ENCODE measurements at places on chromosomes 1 and 21.

GRCh38 chr1:172661107-172661506 lies 2.2 kb downstream of the FASLG start:
- DNase-seq, result no peak

DNA sequence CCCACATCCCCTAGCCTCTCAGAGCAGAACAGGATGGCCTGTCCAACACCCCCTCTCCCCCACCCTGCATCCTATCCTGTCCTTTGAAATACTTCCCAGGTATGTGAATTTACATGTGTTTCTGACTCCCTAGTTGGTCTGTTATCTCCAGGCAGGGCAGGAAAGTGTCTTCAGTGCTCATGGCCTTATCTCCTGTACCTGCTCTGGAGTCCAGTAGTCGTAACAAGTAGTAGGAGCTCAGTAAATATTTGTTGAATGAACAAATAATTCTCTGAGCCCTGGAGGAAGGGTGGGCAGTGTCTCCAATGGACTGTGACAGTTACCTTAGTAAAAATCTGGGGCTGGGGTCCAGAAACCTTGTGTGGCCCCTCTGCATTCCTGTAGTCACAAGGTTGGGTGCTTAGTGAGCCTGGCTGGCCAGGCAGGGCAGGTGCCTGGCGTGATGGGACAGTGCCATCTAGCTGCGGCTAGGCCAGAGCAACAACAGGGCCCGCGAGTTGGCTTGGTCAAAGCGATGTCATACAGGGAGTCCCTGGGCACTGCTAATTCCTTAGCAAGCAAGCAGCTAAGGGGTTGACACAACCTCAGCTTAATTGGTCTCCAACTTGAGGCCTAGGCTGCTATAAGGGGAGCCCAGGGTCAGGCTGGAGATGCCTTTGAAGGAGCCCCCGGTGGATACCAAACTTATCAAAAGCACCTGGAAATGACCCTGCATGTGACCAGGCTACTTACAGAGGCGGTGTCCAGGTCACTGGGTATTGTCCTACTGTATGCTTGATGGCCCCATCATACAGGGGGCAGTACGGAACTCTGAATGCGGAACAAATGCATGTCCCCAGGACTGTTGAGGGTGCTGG lies 89.0 kb upstream of the PPM1J start:
- no peak for DNase-seq

DNA sequence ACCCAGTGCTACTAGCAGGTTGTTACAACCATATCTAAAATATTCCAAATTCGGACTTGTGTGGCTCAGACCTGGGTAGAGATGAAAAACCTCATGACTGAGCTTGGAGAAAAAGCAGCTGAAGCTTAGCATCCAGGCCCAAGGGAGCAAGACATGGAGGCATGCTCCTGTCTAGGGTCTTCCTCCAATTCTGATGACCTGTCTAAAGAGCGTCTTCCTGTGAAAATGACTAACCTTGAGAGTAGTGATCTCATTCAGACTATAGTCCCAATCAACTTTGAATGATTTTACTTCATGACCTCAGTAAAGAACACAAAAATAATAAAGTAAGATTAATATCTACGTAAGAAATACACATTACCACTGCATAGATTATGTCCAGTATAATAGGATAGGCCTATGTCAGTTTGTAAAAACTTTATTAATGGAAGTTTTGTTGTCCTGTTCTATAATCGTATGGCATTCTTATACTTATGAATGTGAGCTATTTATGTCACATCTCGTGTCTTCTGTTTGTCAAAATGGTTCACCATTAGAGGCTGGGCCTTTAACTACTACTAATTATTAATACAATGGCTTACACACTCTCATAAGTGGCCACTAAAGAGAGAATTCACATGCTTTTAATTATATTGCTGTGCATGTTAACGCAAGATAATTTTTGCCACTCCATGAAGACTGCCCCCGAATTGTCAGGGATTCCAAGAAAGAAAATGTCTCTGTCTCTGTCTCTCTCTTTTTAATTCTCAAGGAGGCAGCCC lies 201.3 kb downstream of the NCAM2 start:
- no peak for DNase-seq

DNA sequence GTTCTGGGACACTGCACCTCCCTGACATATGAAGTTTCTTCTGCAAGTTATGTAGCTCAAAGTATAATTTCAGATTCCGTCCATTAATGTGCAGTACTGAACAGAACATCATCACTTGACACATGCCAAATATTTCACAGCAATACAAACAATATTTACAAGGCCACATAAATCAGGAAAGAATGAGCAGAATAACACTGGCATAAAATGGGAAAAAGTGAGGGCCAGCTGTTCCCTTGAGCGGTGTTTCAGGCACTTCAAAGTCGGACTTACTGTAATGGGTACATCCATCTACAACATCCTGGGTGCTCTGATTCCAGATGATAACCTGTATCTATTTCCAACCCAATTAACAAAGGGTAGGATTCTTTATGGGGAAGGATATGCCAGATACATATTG lies 217.4 kb downstream of the APP start:
- no peak for DNase-seq

- DNase-seq, result peak; percentile 40
Observed at GRCh38 chr1:24866211-24867083, 63.6 kb downstream of the RUNX3 start.

DNA sequence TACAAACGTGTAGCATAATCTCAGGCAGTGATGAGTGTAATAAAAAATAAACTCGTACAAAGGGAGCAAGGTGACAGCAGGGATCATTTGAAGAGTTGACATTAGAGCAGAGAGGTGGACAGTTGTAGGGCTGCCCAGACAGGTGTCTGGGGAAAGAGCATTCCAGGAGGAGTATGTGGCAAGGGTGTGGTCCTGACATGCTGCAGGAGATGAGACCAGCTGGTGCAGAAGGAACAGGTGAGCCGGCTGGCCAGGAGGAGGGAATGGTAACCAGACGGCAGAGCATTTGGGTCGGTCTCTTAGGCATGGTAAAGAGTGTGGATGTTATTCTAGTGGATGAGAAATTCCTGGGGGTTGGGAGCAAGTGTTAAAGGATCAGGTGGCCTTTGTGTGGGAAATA lies 306.3 kb downstream of the LMX1A start:
- no peak for DNase-seq

- DNase-seq, result no peak
Observed at GRCh38 chr1:96206451-96206850, 515.1 kb upstream of the PTBP2 start.

- DNase-seq, result no peak
Observed at GRCh38 chr1:180265871-180266270, 35.8 kb downstream of the LHX4 start.

DNA sequence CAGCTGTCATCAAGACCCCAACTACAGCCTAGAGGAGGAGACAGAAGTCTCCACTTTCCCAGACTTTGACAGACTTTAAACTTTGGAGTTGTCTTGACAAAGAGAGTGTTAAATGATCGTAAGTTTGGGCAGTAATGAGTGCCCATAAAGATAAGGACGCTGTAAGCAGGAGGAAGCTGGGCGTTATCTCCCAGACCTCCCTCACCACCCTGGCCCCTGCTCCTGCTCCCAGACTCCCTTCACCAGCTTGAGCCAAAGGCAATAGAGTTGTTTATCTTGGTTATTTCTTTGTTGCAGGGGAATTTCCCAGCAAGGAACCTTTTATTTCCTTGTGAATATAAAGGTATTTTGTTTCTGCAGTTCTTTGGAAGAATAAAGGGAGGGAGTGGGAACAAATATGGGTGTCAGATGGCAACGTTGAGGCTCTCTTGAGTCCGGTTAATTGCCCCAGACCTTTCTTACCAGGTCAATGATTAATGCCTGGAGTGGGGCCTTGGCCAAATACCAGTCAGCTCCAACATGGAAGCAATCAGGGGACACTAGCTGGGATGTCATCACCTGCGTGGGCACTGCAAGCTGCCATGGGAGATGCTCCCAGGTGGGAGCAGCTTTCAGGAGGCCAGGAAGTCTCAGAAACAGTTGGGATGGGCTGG lies 4.4 kb downstream of the PIGR start:
- DNase-seq, result no peak

Data from right atrium auricular region (tissue), 2 donors.